Osteocyte (in vitro differentiated cells): ENCODE measurements at places on chromosomes 1 and 21. TPM values are rescaled to one million over a fixed set of nuclear protein-coding genes. Genes with fewer than 3 reads are reported as not detected.

The DENND1B gene
- 10.1 and 10.2 TPM in 2 replicates for total RNA-seq

GRCh38 chr1:10866321-10867093 is 70.1 kb upstream of the CASZ1 start:
- DNase-seq: no peak

DNA sequence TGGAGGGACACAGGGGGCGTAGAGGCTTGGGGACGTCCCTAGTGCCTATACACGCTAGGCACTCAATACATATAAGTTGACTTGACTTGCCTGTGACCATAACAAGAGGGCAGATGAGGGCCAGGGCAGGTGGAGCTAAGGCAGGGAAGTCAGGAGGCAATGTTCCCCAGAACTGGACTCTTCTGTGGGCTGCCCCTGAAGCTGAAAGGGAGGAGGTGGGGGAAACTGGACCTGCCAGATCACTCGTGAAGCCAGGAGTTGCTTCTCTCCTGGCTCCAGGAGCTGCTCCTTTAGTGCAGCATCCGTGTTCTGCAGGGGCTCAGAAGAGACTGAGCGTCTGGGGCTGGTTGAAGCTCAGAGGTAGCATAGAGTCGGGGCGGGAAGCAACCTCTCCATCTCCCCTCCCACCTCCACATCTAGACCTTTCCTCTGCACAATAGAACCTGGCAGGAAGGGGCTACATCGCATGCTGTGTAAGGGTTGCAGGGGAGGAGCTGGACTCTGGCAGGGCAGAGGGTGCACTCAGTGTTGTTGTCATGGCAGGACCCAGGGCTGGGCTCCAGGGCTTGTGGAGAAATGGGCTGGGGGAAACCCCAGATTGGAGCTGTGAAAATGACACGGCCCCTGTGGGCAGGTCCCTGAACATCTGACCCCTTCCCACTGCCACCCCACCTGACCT is 2.9 kb upstream of the SEMA4A start:
- no peak for DNase-seq

- DNase-seq: no peak
These were observed 90.4 kb downstream of the HS2ST1 start for GRCh38 chr1:87004857-87005256.

DNA sequence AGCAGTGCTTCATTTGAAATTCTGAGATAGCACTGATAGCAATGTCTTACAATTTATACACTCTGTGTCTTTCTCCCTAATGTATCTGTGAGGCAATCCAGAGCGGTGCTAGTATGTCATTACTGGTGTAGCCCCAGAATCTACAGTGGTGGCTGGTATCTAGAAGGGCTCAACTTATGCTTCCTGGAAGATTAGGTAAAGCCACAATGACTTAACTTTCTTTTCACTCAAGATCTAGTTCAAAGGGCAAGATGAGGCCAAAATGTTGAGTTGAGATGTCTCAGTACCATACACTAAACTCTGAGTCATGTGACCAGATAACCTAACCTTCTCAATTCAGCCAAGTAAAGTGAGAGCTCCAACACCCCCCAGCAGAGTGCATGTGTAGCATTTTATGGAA is 77.5 kb downstream of the PAPPA2 start:
- no peak for DNase-seq

DNA sequence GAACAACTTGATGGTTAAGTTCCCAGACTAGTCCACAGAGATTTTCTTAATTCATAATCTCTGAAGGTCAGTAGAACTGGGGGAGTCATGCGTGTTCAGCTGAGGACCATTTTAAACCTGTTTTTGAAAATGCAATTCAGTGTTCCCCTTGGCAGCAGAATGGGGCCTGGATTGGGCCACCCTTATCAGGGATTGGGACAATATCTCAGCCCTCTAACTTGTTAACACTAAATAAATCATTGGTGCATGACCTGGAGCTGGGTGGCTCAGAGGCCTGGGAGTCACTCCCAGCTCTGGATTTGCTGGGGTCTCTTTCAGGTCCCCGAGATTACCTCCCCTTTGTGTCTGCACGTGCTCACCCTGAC is 55.3 kb downstream of the MRPS6 start:
- no peak for DNase-seq

The CCDC181 gene
- total RNA-seq: 0.54 and 0.63 TPM in 2 replicates

The CNKSR1 gene
- 0.89 and 1.1 TPM in 2 replicates for total RNA-seq

The OR14C36 gene
- not detected in 2 replicates for total RNA-seq

GRCh38 chr1:193884848-193885558 is 698.6 kb upstream of the B3GALT2 start:
- no peak for DNase-seq

DNA sequence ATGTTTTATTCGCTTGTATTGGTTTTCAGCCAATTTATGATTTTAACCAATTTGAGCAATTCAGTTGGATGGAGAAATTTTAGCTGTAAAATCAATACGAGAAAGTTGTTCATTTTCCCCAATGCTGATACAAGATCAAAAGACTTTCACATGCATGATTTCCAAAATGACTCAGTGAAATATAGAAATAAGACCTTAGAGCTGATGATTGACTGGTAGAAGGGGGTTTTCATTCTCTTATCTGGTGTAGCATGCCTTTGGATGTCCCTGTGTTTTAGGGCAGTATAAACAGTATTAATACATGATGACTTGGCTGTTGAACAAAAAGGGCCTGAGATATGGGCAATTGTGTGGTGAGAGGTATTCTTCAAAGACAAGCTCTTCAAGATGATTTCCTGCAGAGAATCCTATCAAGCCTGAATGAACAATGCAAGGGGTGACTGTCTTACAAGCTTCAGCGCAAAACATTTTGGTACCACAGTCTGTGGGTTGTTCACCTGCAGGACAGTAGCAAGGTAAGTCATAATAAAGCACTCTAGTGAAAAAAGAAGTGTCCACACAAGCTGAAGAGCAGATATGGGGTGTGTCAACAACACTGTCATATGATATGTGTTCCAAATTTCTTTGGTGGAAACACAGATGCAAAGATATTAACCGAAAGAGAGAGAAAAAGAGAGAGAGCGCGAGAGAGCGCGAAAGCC is 156.2 kb downstream of the TNFSF18 start:
- DNase-seq: no peak

The CCDC27 gene
- not detected in 2 replicates for total RNA-seq

DNA sequence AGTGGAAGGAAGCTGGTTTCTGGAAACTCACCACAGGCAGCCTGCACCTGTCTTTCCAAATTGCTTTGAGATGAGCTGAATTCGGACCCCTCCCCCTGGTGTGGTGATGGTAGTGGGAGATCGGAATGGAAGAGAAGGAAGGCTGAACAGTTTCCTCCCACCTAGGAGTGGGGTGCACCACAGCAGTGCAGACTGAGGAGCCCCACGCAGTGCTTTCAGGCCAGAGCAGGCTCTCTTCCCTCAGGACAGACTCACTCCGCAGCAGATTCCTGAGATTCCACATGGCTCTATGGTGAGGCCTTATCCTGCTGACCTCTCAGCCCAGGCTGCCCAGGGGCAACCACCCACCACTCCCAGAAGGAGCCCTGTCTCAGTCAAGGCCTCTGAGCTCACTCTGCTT is 80.9 kb downstream of the ATP1A1 start:
- no peak for DNase-seq

The FALEC gene
- not detected in 2 replicates for total RNA-seq

GRCh38 chr1:84403347-84403746 is 5.1 kb downstream of the DNASE2B start:
- no peak for DNase-seq

- no peak for DNase-seq
These were observed 47.5 kb upstream of the ITPKB start for GRCh38 chr1:226786550-226786949.

GRCh38 chr21:20968391-20968790 is 29.8 kb upstream of the NCAM2 start:
- no peak for DNase-seq

GRCh38 chr1:1100296-1100695 is 15.6 kb downstream of the C1orf159 start:
- DNase-seq: peak; percentile 44

- no peak for DNase-seq
These were observed 101.5 kb upstream of the RAB4A start for GRCh38 chr1:229169399-229169798.

DNA sequence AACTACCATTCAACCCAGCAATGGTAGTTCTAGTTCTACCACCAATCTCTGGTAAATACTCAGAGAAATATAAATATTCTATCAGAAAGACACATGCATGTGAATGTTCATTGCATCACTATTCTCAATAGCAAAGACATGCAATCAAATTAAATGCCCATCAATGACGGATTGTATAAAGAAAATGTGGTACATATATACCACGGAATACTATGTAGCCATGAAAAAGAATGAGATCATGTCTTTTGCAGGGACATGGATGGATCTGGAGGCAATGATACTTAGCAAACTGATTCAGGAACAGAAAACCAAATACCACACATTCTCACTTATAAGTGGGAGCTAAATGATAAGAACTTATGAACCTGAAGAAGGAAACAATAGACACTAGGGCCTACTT is 37.5 kb upstream of the C1orf87 start:
- no peak for DNase-seq

GRCh38 chr1:43135857-43136781 is 36.0 kb downstream of the EBNA1BP2 start:
- DNase-seq: no peak

GRCh38 chr1:110161849-110162248 is 11.6 kb downstream of the SLC6A17 start:
- DNase-seq: no peak

DNA sequence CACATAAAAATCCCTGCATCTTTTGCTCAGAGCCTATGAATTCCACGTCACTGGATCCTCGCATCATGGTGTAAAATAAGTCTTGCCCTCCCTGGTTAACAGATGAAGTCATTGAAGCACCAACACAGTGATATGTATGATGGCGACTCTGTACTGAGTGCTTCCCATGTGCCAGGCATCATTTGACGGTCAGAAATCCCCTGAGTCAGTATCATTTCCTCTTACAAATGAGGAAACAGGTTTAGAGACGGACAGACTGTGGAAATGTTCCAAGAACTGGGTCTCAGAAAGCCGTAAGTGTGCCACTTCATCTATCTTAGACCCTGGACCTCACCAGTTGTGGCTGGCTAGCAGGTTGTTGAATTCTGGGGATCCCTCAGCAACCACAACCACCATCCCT is 5.1 kb upstream of the OLFML2B start:
- DNase-seq: no peak

The SAMD11 gene
- 16.6 and 19.5 TPM in 2 replicates for total RNA-seq

DNA sequence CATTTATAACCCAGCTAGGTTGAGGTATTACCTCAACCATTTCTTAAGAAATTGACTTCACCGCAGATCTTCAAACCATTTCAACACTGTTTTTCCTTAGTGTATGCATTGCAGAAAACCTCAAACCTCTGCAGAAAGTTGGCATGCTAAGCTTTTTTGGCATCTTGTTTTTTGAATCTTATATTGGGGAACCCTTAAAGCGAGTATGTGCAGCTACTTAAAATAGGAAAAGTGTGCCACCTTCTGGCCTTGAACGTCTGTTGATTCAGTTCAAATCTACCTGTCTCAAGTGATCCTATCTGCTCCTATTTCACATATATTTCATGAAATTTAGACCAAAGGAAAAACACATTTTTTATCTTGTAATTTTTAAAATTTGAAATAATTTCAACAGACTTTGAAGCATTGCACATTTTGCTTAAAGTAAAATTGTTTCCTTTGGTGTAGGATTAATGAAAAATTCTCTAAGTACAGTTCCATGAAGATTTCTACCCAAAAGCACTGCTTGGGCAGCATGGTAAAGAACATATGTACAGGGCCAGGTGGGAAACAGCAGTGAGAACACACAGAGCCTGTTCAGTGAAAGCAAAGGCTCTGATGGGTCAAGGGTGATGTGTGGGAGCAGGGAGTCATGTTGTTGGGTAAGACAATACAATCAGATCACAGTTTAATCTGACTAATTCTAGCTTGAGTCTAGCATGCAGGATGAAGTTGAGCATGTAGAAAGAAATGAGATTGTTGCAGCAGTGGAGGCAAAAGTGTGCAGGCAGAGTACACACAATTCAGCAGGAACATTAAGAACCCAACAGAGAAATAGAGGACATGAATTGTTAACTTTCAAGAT is 17.2 kb downstream of the HENMT1 start:
- no peak for DNase-seq

DNA sequence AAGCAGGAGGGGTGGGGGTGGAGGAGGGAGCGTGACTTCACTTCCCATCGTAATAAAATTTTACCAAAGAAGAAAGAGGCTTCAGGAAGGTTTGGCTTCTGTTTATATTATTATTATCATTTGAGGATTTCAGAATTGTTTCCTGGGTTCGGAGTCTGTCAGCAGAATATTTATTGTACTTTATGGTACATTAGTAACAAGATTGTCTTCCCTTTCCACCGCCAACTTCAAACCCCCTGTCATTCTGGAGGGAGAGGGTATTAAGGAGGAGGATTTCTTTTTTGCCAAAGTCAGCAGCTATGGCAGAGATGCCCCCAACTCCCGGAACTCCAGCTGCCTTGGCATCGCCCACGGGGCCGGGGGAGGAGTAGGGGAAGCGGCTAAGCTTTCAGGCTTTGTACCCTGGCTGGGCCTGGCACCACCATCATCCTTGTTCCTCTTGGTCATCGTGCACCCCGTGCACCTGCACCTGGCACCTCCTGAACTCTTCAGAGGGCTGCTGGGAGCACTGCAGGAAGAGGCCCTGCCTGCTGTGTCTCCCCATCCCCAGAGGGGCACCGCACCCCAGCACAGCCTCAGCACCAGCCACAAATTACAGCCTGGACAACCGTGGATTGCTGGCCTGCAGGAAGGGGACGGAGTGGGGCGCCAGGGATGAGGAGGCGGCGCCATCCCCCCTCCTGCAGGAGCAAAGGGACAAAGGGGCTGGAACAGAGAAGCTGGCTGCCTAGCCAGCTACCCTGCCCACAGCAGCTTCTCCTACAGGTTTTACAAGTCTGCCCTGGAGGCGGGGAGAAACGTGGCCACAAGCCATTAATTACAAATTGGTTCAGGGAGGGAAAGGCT is 24.0 kb upstream of the PAX7 start:
- DNase-seq: no peak

GRCh38 chr1:90143591-90143990 is 148.7 kb downstream of the ZNF326 start:
- DNase-seq: no peak

DNA sequence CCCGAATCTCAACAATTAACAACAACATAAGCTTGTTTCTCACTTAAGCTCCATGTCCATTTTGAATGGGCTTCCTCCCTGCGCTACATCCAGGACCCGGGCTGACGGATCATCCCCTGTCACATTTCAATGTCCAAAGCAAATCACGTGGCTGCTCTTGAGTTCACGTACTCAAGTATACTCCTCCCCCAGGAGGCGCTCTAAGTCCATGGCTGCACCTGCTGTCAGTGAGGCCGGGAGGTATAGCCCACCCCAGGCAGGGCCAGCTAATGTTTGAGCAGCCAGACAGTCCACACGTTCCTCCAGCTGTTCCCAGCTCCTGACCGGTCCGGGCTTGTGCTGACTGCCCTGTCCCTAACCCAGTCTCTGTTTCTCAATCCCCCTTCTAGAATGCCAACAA is 220.8 kb downstream of the SLC35F3 start:
- no peak for DNase-seq

The GNAT2 gene
- total RNA-seq: not detected in 2 replicates

DNA sequence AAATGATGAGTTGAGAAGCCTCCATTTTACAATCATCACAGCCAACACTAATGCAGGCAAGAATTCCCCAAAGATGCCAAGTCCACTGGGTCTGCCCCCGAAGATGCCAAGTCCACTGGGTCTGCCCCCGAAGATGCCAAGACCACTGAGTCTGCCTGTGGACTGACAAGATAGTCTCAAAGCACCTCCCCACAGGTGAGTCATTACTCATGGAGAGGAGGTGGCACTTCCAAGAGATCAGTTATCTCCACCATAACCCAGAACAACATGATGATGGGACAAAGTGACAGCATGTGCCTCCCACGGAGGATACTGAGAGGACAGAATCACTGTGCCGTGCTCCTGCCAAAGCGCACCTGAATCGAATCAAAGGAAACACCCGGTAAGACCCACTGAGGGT is 4.8 kb downstream of the PTTG1IP start:
- no peak for DNase-seq

The RCOR3 gene
- 51.0 and 54.6 TPM in 2 replicates for total RNA-seq
